Natural killer cell treated with Interleukin-12 subunit alpha and Interleukin-12 subunit beta and Interleukin-15 and Interleukin-18, amount 100 ng/mL, for 72 hours (primary cell): ENCODE measurements at places on chromosomes 11 and 22. TPM values are rescaled to one million over a fixed set of nuclear protein-coding genes. Genes with fewer than 3 reads are reported as not detected.

- DNase-seq: no peak
- H3K4me3 ChIP-seq: no peak overlapping the region
- H3K4me1 ChIP-seq: no peaks in the 10 kb centered on the region
These were observed 84.2 kb upstream of the SLC25A18 start for GRCh38 chr22:17479135-17479534.

The SCGB1C1 gene
- total RNA-seq: not detected

DNA sequence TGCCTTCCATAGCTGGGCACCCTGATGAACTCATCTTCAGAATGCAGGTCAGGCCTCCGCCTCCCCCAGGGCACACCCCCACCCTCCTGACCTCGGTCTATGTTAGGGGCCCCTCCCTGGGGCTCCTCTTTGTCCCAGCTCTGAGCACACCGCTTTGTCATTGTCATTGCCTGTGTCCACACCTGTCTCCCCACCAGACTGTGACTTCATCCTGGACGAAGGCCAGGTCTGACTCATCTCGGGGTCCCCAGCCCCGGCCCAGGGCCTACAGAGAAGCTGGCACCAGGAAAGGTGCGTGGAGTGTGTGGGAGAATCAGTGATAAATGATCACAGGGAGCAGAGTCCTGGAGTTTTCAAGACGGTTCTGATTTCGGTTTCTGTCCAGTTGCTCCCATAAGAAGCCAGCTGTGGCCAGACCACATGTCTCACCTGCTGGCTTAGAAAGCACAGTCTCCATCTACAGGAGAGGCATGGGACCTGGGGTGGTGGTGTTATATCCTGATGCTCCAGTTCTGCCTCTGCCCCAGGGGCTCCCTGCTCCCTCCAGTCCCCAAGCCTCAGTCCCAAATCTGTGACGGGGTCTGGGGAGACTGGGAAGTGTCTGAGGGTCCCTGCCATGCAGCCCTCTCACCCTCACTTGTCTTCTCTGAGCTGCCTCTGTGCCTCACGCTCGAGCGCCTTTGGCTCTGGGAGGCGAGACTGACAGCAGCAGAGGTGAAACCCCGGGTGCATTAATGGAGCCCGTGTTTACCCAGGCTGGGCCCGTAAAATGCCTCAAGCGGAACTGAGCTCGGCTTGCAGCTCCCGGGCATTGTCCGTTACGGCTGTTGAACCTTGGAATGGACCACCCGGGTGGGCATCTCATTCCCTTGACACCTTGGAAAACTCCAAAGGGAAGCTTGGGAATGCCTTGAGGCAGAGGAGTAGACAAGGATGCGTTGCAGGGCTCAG is 85.5 kb upstream of the WNT11 start:
- DNase-seq: no peak
- no peaks in the 10 kb centered on the region for H3K36me3 ChIP-seq
- peaks cover 2% of the 10 kb centered on the region for H3K27me3 ChIP-seq
- peaks cover 18% of the 10 kb centered on the region for H3K4me1 ChIP-seq
- H3K27ac ChIP-seq: no peak overlapping the region

DNA sequence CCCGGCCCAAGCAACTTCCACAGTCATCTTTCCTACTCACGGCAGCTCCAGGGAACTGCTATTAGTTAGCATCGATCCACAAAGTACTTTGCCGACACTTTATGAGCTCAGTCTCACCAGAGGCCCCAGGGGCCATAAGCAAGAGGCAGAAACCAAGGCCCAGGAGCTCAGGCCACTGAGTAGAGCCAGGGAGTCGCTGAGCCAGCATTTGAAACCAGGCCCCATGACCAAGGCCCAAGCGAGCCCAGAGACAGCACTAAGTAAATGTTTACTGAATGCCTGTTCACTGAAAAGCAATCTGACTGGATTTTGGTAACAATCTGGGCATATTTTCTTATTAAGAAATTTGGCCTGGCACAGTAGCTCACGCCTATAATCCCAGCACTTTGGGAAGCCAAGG is 43.3 kb downstream of the ARRB1 start:
- peaks cover 39% of the 10 kb centered on the region for H3K4me1 ChIP-seq
- no peaks in the 10 kb centered on the region for H3K27me3 ChIP-seq
- DNase-seq: no peak

DNA sequence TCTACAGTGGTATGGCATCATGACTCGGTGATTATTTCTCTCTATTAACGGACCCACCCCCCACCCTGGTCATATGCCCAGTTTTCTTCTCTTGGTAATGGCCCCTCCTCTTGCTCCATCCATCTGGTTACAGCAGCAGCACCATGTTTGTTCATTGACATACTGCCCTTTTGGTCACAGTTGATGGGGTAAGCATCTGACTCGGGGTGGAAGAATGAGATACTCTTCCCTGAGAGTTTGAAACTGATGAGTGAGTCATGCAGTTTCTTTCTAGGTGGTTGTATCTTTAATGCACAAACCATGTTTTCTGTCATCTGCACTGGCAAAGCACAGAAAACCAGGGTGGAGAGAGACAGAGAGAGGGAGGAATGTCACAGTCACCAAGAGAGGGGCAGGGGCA is 126.0 kb downstream of the SYN3 start:
- no peaks in the 10 kb centered on the region for H3K4me1 ChIP-seq
- H3K36me3 ChIP-seq: peaks cover 4% of the 10 kb centered on the region
- peaks cover 9% of the 10 kb centered on the region for H3K27me3 ChIP-seq

- no peaks in the 10 kb centered on the region for H3K36me3 ChIP-seq
- H3K27me3 ChIP-seq: no peaks in the 10 kb centered on the region
- no peak overlapping the region for H3K27ac ChIP-seq
- no peak overlapping the region for H3K4me3 ChIP-seq
These were observed 7.4 kb downstream of the SMPD1 start for GRCh38 chr11:6397636-6398035.

- no peak overlapping the region for H3K27ac ChIP-seq
- H3K4me3 ChIP-seq: peak overlapping the region; percentile 11
- no peak for DNase-seq
- H3K27me3 ChIP-seq: no peaks in the 10 kb centered on the region
- peaks cover 14% of the 10 kb centered on the region for H3K36me3 ChIP-seq
These were observed 96.6 kb downstream of the FDX1 start for GRCh38 chr11:110526323-110526722.

GRCh38 chr11:86818462-86819192 is 18.3 kb downstream of the PRSS23 start:
- peaks cover 21% of the 10 kb centered on the region for H3K4me1 ChIP-seq
- DNase-seq: no peak
- H3K36me3 ChIP-seq: no peaks in the 10 kb centered on the region
- H3K4me3 ChIP-seq: no peak overlapping the region
- H3K27ac ChIP-seq: no peak overlapping the region

GRCh38 chr11:122253589-122254231 is 137.7 kb upstream of the BLID start:
- DNase-seq: no peak
- H3K36me3 ChIP-seq: no peaks in the 10 kb centered on the region
- no peak overlapping the region for H3K27ac ChIP-seq
- H3K4me1 ChIP-seq: no peaks in the 10 kb centered on the region
- H3K4me3 ChIP-seq: no peak overlapping the region

The APOA4 gene
- not detected for total RNA-seq

The TSSK2 gene
- 0.39 TPM for total RNA-seq

The DGCR2 gene
- total RNA-seq: 29.6 TPM

- DNase-seq: no peak
- peaks cover 71% of the 10 kb centered on the region for H3K4me1 ChIP-seq
- no peak overlapping the region for H3K27ac ChIP-seq
- H3K36me3 ChIP-seq: peaks cover 37% of the 10 kb centered on the region
- H3K27me3 ChIP-seq: no peaks in the 10 kb centered on the region
These were observed 14.8 kb downstream of the FLI1 start for GRCh38 chr11:128708660-128709059.

DNA sequence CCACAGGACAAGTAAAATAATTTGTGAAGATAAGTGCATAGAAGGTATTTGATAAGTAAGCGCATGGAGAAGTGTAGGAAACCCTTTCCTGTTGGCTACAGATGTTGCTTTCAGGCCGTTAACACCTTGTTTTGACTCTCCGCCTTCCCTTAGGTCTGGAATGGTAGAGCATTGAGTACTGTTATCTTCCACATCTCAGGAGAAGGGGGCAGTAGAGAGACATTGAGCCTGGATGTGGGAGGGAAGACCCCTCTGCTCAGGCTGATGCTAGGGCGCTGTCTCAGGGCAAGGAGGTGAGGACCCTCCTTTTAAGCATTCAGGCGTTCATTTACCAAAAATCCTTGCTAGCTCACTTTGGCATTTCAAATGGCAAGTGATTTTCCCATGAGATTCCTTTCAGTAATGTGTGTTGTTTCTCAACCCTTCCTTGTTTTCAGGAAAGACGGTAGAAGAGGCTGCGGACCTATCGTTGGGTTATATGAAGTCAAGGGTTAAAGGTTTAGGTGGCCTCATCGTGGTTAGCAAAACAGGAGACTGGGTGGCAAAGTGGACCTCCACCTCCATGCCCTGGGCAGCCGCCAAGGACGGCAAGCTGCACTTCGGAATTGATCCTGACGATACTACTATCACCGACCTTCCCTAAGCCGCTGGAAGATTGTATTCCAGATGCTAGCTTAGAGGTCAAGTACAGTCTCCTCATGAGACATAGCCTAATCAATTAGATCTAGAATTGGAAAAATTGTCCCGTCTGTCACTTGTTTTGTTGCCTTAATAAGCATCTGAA is 27.0 kb upstream of the SCGB1A1 start:
- DNase-seq: no peak
- H3K4me1 ChIP-seq: peaks cover 6% of the 10 kb centered on the region
- no peak overlapping the region for H3K4me3 ChIP-seq
- H3K36me3 ChIP-seq: no peaks in the 10 kb centered on the region
- H3K27ac ChIP-seq: no peak overlapping the region

- H3K36me3 ChIP-seq: no peaks in the 10 kb centered on the region
- no peak overlapping the region for H3K4me3 ChIP-seq
- H3K27ac ChIP-seq: no peak overlapping the region
- H3K4me1 ChIP-seq: no peaks in the 10 kb centered on the region
These were observed 2220.7 kb upstream of the RAG2 start for GRCh38 chr11:38818720-38819119.

GRCh38 chr22:40720538-40721256 is 41.4 kb downstream of the MCHR1 start:
- no peak overlapping the region for H3K27ac ChIP-seq
- no peak overlapping the region for H3K4me3 ChIP-seq
- no peak for DNase-seq

The PSMA1 gene
- 259 TPM for total RNA-seq

- H3K27me3 ChIP-seq: no peaks in the 10 kb centered on the region
- H3K36me3 ChIP-seq: peaks cover 9% of the 10 kb centered on the region
- no peak for DNase-seq
- H3K27ac ChIP-seq: no peak overlapping the region
These were observed 3.9 kb upstream of the OR4C6 start for GRCh38 chr11:55658031-55658573.

The TUB gene
- total RNA-seq: not detected

The LGALS12 gene
- total RNA-seq: 0.59 TPM

DNA sequence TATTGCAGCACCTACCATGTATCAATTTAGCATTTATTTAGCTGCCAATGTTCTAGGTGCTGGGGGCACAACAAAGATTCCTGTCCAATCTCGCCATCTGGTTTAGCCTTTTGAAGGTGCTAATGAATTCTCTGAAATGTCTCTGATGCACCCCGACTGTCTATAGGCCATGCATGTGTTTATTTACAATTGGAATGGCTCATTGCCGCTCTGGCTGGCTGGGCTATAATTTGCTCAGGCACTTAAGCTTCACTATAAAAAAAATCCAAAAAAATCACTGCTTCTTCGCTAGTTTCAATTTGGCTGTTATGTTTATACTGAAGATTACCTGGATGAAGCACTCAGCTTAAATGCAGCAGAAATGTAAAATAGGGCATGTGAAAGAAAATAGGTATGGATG is 115.0 kb upstream of the PAX6 start:
- no peaks in the 10 kb centered on the region for H3K4me1 ChIP-seq
- no peak overlapping the region for H3K27ac ChIP-seq
- peaks cover 36% of the 10 kb centered on the region for H3K27me3 ChIP-seq
- H3K4me3 ChIP-seq: no peak overlapping the region
- DNase-seq: no peak

The LRRC56 gene
- 1.8 TPM for total RNA-seq

- no peaks in the 10 kb centered on the region for H3K36me3 ChIP-seq
- no peak overlapping the region for H3K27ac ChIP-seq
- no peaks in the 10 kb centered on the region for H3K4me1 ChIP-seq
- no peak for DNase-seq
- H3K4me3 ChIP-seq: no peak overlapping the region
These were observed 522.9 kb downstream of the NTM start for GRCh38 chr11:131893103-131893890.

GRCh38 chr11:47267876-47268275 is 2.1 kb upstream of the MADD start:
- no peaks in the 10 kb centered on the region for H3K27me3 ChIP-seq
- H3K27ac ChIP-seq: peak overlapping the region; percentile 97
- H3K4me1 ChIP-seq: peaks cover 36% of the 10 kb centered on the region
- no peak overlapping the region for H3K4me3 ChIP-seq
- H3K36me3 ChIP-seq: no peaks in the 10 kb centered on the region
- DNase-seq: no peak

DNA sequence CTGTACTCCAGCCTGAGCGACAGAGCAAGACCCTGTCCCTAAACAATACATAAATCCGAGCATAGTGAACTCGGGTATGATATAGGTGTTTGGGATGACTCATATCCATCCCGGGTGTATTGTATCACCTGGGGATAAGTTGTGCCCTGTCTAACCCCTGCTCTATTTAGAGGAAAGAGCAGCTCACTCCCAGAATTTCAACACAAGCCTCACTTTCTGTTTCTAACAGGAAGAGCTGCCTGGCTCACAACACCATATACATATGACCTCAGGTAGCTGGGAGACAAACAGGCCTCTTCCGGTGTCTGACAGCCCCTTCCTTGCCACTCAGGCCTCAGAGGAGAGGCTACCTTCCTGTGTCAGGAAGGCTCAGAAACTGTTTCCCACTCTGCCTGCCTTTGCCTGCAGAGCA is 9.9 kb upstream of the MICALL1 start:
- DNase-seq: no peak
- H3K27ac ChIP-seq: peak overlapping the region; percentile 92
- H3K4me1 ChIP-seq: peaks cover 21% of the 10 kb centered on the region
- H3K4me3 ChIP-seq: peak overlapping the region; percentile 39
- H3K36me3 ChIP-seq: peaks cover 9% of the 10 kb centered on the region
- no peaks in the 10 kb centered on the region for H3K27me3 ChIP-seq

GRCh38 chr22:47145883-47146282 is 383.4 kb downstream of the TBC1D22A start:
- no peaks in the 10 kb centered on the region for H3K36me3 ChIP-seq
- H3K27me3 ChIP-seq: no peaks in the 10 kb centered on the region
- peaks cover 11% of the 10 kb centered on the region for H3K4me1 ChIP-seq
- no peak overlapping the region for H3K27ac ChIP-seq
- H3K4me3 ChIP-seq: no peak overlapping the region
- no peak for DNase-seq

The DNAJB7 gene
- not detected for total RNA-seq

- H3K36me3 ChIP-seq: no peaks in the 10 kb centered on the region
- H3K4me3 ChIP-seq: no peak overlapping the region
These were observed 110.4 kb upstream of the CSNK2A3 start for GRCh38 chr11:11463405-11463804.

DNA sequence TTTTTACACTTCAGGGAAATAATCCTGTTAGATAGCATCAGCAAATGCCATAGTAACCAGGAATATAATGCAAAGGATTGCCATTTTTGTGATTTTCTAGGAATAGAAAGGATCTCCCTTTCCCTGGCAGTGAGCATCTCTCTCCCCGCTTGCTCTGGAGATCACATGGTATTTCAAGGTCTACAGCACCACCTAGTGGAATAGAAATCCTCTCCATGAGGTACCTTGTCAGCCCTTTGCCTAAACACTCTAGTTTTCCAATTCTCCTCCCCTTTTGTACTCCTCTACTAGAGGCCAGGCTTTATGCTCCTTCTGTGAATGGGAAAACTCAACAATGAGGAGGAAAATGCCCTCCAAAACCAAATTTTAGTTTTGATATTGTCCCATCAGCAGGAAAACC is 78.4 kb downstream of the XRRA1 start:
- DNase-seq: no peak
- H3K4me1 ChIP-seq: peaks cover 2% of the 10 kb centered on the region
- H3K4me3 ChIP-seq: no peak overlapping the region
- peaks cover 68% of the 10 kb centered on the region for H3K36me3 ChIP-seq
- no peak overlapping the region for H3K27ac ChIP-seq
- H3K27me3 ChIP-seq: no peaks in the 10 kb centered on the region
